Activated T-helper 1 cell treated with anti-CD3 and anti-CD28 coated beads, Interleukin-12 subunit alpha, Interleukin-12 subunit beta, Interleukin-2, Interleukin-4 antibody, amounts not matched to agents 30 ng/mL and 10 ng/mL and 1 ng/mL, durations not matched to agents 14 hours and 24 hours and 36 hours (primary cell): ENCODE measurements at places on chromosomes 3 and 15. TPM values are rescaled to one million over a fixed set of nuclear protein-coding genes. Genes with fewer than 3 reads are reported as not detected.

- H3K36me3 ChIP-seq, result no peaks in the 10 kb centered on the region
- H3K4me3 ChIP-seq, result no peak overlapping the region
- no peaks in the 10 kb centered on the region for H3K27me3 ChIP-seq
- no peaks in the 10 kb centered on the region for H3K4me1 ChIP-seq
Measured at GRCh38 chr3:24639061-24639460, 144.4 kb upstream of the THRB start.

DNA sequence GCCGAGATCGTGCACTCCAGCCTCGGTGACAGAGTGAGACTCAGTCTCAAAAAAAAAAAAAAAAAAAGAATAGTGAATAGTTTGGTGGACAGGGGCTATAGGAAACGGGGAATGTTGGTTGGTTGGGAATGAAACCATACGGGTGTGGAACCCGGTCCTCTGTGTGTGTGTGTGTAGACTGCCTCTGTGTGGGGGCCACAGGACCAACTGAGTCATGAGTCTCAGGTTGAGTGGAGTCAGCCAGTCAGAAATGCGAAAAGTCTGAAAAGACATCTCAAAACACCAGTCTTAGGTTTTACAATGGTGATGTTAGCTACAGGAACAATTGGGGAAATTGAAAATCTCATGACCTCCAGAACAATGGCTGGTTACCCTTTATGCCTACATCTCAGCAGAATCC, 44.5 kb downstream of the ZDHHC19 start:
- DNase-seq, result no peak
- H3K4me1 ChIP-seq, result peaks cover 5% of the 10 kb centered on the region
- H3K4me3 ChIP-seq, result no peak overlapping the region
- H3K27me3 ChIP-seq, result no peaks in the 10 kb centered on the region

DNA sequence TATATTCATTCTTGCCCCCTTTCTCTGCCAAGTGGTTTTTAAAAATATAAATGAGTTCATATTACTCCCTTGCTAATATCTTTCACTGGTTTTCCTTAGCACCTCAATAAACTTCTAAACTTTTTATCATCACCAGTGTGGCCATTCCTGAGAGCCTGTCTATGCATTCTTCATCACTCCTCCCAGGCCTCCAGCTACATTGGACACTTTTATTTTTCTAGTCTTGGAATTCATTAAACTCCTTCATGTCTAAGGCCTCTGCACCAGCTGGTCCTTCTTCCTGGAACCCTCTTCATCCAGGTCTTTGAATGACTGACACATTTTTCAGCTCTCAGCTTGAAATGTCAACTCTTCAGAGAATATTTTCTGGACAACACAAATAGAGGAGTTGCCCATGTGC, 120.4 kb upstream of the P2RY1 start:
- no peak overlapping the region for H3K27ac ChIP-seq
- no peaks in the 10 kb centered on the region for H3K4me1 ChIP-seq
- no peak overlapping the region for H3K4me3 ChIP-seq
- H3K27me3 ChIP-seq, result no peaks in the 10 kb centered on the region
- no peaks in the 10 kb centered on the region for H3K36me3 ChIP-seq

The FAM227B gene
- total RNA-seq, result 2.3 and 2.9 TPM in 2 replicates

DNA sequence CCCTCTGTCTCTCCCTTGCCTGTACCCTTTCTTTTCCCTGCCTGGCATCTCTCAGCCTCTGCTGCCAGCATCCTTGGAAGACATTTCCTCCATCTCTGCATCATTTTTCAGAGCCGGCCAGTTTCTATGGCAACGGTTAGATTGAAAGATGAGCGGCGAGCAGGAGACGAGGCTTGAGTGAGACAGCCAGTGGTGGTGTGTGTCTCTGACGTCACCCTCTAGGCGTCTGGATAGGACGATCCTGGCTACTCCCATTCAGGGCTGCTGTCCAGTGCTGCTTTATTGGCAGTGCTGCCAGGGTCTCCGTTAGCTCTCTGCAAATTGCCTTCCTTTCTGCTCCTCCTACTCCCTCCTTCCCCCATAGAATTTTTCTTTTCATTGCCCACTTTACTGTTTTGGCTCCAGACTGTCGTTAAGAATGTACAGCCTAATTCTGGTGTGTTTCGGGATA, 57.9 kb downstream of the TRAK1 start:
- H3K27ac ChIP-seq, result no peak overlapping the region
- H3K4me1 ChIP-seq, result peaks cover 7% of the 10 kb centered on the region
- no peak for DNase-seq
- no peaks in the 10 kb centered on the region for H3K27me3 ChIP-seq
- no peaks in the 10 kb centered on the region for H3K36me3 ChIP-seq

- H3K4me1 ChIP-seq, result no peaks in the 10 kb centered on the region
- H3K36me3 ChIP-seq, result no peaks in the 10 kb centered on the region
- H3K27ac ChIP-seq, result no peak overlapping the region
- H3K4me3 ChIP-seq, result no peak overlapping the region
- H3K27me3 ChIP-seq, result peaks cover 16% of the 10 kb centered on the region
- DNase-seq, result no peak
Measured at GRCh38 chr15:68512598-68512997, 66.2 kb upstream of the CORO2B start.

- H3K36me3 ChIP-seq, result no peaks in the 10 kb centered on the region
- no peak overlapping the region for H3K27ac ChIP-seq
- DNase-seq, result no peak
- H3K4me3 ChIP-seq, result no peak overlapping the region
Measured at GRCh38 chr3:28186748-28187147, 54.7 kb upstream of the CMC1 start.

DNA sequence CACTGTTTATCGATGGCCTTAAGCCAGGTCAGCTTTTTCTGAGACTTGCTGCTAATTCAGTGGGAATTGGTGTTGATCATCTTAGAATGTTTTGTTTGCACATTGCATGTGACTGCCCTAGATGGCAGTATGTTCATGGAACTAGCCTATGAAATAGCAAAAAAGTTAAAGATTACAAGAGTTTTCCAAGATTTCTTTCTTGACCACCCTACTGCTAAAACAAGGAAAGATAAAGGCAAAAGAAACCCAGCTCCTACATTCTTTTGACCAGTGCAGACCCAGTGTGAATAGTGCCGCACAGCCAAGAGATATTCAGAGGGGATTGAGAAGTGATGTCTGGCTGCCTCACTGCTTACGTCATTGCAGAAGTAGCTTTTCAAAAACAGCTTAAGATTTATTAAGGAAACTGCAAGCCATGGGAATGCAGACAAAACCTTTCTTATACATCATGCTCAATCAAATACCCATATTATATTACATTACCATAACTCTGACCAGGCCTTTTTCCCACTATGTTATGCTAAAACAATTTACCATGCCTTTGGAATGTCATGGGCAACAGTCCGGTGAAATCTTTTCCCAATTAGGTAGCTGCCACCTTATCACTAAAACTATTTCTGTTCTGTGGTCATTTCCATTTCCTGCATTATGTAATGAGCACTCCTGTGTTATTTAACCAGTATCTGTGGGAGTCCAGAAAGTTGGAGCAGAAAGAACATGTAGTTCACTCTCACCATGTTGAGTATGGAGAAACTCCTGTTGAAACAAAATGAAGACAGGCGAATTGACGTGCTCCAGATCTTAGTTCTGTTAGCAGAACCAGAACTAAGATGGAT, 6.0 kb downstream of the PHLDB2 start:
- H3K27me3 ChIP-seq, result peaks cover 40% of the 10 kb centered on the region
- no peak for DNase-seq
- no peaks in the 10 kb centered on the region for H3K36me3 ChIP-seq
- H3K27ac ChIP-seq, result no peak overlapping the region
- no peak overlapping the region for H3K4me3 ChIP-seq
- H3K4me1 ChIP-seq, result peaks cover 15% of the 10 kb centered on the region

DNA sequence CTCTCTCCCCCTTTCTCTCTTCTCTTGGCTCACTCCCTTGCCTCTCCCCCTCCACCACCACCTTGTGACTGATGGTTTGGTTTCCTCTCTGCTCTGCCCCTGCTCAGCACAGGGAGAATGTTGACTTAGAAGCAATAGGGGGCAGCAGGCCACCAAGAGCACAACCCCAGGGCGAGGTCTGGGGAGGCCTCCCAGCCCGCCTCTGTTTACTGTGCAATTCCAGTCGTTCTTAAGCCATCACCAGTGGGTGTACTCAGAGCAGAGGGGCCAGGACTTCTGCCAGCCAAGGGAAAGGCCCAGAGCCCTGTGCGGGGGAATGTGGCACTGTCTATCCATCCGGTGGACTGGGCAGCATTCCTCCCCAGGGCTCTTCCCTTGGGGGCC, 5.7 kb upstream of the APEH start:
- peaks cover 13% of the 10 kb centered on the region for H3K4me1 ChIP-seq
- no peak for DNase-seq
- H3K27me3 ChIP-seq, result no peaks in the 10 kb centered on the region
- H3K4me3 ChIP-seq, result no peak overlapping the region

- no peak overlapping the region for H3K4me3 ChIP-seq
- H3K36me3 ChIP-seq, result no peaks in the 10 kb centered on the region
- no peak for DNase-seq
Measured at GRCh38 chr3:128499724-128500275, 6.8 kb upstream of the GATA2 start.

DNA sequence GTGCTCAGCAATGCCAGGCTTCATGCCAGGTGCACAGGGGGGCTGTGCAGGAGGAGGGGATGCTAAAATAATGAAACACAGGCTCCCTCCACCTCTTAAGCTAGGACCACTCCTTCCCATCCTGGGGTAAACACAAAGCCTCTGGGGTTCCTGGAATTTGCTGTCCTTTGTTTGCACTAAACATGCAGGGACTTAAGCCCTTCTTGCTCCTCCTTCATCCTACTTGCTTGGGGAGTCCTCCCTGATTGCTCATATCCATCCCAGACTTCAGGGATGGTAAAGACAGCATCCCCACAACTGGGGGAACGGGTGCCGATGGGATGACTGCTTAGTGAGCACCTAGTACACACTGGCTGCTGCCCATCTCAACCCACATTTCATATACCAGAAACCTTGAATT, 5.1 kb downstream of the LINGO1 start:
- no peak overlapping the region for H3K4me3 ChIP-seq
- DNase-seq, result no peak
- peaks cover 35% of the 10 kb centered on the region for H3K27me3 ChIP-seq
- no peaks in the 10 kb centered on the region for H3K4me1 ChIP-seq
- no peaks in the 10 kb centered on the region for H3K36me3 ChIP-seq
- no peak overlapping the region for H3K27ac ChIP-seq

DNA sequence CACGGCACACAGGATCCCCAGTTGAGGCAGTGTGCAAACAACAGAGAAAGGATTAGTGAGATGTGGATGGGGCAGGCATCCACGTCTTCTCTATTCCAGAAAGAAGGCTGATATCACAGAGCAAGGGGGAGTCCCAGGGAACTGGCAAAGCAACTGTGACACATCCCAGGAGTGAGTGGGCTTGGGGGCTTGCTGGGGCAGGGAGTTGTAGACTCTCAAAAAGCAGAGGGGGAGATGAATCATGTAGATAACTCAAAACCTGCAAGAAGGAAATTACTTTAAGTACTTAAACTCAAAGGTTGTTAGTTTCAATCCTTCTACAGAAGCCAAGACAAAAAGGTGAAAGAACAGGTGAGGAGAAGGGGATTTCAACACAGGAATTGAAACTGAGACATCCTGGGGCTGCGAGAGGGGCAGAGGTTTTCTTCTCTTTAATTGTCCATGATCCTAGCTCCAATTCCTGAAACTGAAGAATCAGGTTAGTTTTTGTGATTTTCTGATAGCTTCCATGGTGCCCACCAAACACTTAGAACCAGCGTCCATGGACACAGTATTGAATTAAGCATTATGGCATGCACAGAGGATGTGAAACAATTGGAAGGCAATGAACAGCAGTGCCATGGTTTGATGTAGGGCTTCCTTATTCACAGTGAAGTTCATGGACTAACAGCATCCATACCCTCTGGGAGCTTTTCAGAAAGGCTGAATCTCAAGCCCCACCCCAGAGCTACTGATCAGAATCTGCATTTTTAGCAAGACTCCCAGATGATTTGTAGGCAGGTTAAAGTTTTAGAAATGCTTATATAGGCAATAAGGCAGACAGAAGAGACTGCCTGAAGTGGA, 52.0 kb downstream of the CCR3 start:
- H3K27ac ChIP-seq, result peak overlapping the region; percentile 95
- H3K4me3 ChIP-seq, result peak overlapping the region; percentile 63
- peaks cover 10% of the 10 kb centered on the region for H3K36me3 ChIP-seq
- H3K27me3 ChIP-seq, result no peaks in the 10 kb centered on the region

GRCh38 chr15:81950841-81951414, 94.9 kb downstream of the MEX3B start:
- no peak overlapping the region for H3K4me3 ChIP-seq
- no peaks in the 10 kb centered on the region for H3K27me3 ChIP-seq
- no peaks in the 10 kb centered on the region for H3K36me3 ChIP-seq
- no peaks in the 10 kb centered on the region for H3K4me1 ChIP-seq
- DNase-seq, result no peak

The MUC20 gene
- total RNA-seq, result 5.0 and 6.6 TPM in 2 replicates

DNA sequence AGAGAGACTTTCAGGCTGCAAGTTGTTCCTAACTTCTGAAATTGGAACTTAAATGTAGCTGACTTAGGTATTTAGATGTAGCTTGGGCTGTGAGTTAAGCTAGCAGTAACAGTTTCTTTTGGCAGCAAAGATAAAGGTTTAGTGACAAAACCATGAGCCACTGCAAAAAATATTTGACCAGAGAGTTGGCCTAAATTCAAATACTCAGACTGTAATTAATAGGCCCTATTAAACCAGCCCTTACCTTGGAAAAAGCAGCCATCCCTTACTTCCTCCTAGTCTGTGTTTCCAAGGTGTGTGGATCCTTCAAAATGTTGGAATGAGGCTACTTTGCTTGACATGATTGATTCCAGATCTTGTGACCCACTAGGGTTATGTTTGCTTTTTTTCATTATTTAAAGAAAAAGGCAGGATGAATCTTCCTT, 8.2 kb downstream of the TPM1 start:
- no peak overlapping the region for H3K27ac ChIP-seq
- no peak for DNase-seq
- H3K4me3 ChIP-seq, result no peak overlapping the region
- peaks cover 32% of the 10 kb centered on the region for H3K27me3 ChIP-seq

- peaks cover 16% of the 10 kb centered on the region for H3K4me1 ChIP-seq
- peaks cover 3% of the 10 kb centered on the region for H3K36me3 ChIP-seq
Measured at GRCh38 chr15:69164807-69165636, 4.6 kb downstream of the GLCE start.

DNA sequence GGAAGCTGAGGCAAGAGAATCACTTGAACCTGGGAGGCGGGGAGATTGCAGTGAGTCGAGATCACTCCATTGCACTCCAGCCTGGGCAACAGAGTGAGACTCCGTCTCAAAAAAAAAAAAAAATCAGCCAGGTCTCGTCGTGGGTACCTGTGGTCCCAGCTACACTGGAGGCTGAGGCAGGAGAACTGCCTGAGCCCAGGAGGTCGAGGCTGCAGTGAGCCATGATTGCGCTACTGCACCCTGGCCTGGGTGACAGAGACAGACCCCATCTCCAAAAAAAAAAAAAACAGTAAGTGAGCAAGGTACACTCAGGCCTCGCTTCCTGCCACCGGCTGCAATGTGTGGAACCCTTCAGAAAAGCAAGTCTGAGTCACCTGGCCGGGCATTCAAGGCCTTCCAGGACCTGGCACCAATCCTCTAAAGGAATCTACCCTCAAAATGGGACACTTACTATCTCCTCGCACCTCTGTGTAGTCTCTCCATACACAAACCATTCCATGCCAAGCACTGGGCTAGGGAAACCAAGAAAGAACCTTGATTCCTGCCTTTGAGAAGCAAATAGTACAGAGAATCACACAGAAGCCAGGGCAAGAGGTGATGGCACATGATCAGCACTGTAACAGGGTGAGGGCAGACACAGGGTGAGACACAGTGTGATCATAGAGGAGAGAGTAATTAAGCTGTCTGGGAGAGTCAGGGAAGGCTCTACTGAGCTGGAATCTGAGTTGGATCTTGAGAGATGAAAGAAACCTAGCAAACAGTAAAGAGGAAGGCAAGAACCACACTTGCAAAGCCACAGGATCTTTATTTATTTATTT, 9.7 kb downstream of the SCAMP2 start:
- peaks cover 53% of the 10 kb centered on the region for H3K4me1 ChIP-seq
- H3K4me3 ChIP-seq, result peak overlapping the region; percentile 1
- no peaks in the 10 kb centered on the region for H3K27me3 ChIP-seq
- H3K36me3 ChIP-seq, result peaks cover 24% of the 10 kb centered on the region

The PCNP gene
- 182 and 190 TPM in 2 replicates for total RNA-seq
